ENCODE measurements at places on chromosomes 7 and 10. TPM values are rescaled to one million over a fixed set of nuclear protein-coding genes. Genes with fewer than 3 reads are reported as not detected.
A peak's percentile ranks its signal among the peaks of the same experiment; 100 is the strongest.

SLC13A1 gene
- not detected for total RNA-seq

PRKCQ gene
- total RNA-seq, result 45.2 TPM

- no peak overlapping the region for H3K4me3 ChIP-seq
- no peaks in the 10 kb centered on the region for H3K27me3 ChIP-seq
- H3K36me3 ChIP-seq, result no peaks in the 10 kb centered on the region
- no peak for DNase-seq
Observed at GRCh38 chr10:107576746-107577145, 412.2 kb upstream of the SORCS1 start.

LIPN gene
- total RNA-seq, result not detected

GRCh38 chr10:74121368-74121767 is 29.3 kb downstream of the AP3M1 start:
- H3K27me3 ChIP-seq, result no peaks in the 10 kb centered on the region
- no peak for DNase-seq
- H3K27ac ChIP-seq, result no peak overlapping the region

DNA sequence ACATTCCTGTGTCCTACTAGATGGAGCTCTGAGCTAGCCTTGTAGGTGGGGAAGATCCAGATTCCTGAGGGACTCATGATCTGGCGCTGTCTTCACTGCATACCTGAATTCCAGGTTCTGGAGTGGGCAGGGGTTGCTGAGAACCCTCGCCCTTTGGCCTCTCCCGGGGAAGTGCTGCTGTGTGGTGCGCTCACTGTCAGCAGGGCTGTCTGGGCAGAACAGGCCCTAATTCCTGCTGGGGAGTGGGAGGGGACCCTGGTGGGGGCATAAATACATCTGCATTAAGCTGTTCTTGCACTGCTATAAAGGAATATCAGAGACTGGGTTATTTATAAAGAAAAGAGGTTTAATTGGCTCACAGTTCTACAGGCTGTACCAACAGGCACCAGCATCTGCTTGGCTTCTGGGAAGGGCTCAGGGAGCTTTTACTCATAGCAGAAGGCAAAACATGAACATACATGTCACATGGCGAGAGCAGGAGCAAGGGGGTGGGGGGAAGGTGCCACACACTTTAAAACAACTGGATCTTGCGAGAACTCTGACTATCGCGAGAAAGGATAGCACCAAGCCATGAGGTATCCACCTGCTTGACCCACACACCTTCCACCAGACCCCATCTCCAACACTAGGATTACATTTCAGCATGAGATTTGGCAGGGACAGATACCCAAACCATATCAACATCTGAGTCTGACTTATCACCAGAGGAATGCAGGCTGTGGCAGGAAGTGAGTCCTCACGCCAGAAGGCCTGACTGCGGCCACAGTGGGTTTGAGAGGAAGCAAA is 115.0 kb downstream of the ADCY1 start:
- no peak for DNase-seq
- H3K4me3 ChIP-seq, result no peak overlapping the region
- no peaks in the 10 kb centered on the region for H3K27me3 ChIP-seq
- no peaks in the 10 kb centered on the region for H3K4me1 ChIP-seq
- no peak overlapping the region for H3K27ac ChIP-seq

GRCh38 chr10:22630234-22631174 is 83.9 kb downstream of the PIP4K2A start:
- H3K36me3 ChIP-seq, result no peaks in the 10 kb centered on the region
- H3K27ac ChIP-seq, result peak overlapping the region; percentile 98
- peak; percentile 64 for DNase-seq
- H3K4me1 ChIP-seq, result peaks cover 92% of the 10 kb centered on the region
- H3K27me3 ChIP-seq, result no peaks in the 10 kb centered on the region

- peaks cover 11% of the 10 kb centered on the region for H3K27me3 ChIP-seq
- no peak overlapping the region for H3K27ac ChIP-seq
- no peaks in the 10 kb centered on the region for H3K4me1 ChIP-seq
Observed at GRCh38 chr10:120755771-120756170, 95.4 kb upstream of the WDR11 start.

DNA sequence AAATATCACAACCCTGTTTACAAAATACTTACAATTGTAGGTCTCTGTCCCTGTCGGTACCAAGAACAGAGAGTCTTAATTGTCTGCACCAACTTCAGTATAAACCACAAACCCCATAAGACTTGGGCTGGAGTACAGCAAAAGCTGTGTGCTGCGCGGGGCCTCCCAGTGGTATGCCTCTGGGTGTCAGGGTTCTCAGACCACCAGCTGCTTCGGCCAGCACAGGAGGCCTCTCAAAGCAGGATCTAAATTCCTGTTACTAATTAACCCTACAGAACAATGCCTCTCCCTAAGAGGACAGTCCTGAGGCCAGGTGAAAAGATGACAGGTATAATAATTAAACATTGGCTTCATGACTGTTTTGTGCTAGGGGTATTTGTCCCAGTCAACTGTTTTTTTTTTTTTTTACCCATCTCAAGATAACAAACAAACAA is 957 bp upstream of the SVIL start:
- H3K4me3 ChIP-seq, result no peak overlapping the region
- H3K36me3 ChIP-seq, result peaks cover 5% of the 10 kb centered on the region
- no peaks in the 10 kb centered on the region for H3K27me3 ChIP-seq
- H3K27ac ChIP-seq, result peak overlapping the region; percentile 42

DNA sequence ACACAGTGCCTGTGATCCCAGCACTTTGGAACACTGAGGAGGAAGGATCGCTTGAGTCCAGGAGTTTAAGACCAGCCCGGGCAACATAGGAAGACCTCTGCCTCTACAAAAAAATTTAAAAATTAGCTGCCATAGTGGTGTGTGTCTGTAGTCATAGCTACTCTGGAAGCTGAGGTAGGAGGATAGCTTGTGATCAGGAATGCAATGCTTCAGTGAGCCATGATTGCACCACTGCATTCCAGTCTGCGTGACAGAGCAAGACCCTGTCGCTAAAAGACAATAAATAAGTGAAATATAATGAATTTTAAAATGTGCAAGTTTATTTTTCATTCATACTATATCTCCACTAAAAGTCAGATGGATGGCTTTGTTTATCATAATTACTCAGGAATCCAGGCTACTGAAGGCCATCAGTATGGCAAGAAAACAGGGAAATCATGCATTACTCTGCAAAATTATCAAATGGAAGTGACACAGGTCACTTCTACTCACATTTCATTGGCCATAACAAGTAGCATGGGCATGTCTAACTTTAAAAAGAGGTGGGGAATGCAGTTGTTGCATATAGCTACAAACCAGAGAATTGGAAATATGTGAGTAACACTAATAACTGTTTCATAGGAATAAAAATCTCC is 32.9 kb upstream of the FAM3C start:
- DNase-seq, result no peak
- H3K27ac ChIP-seq, result no peak overlapping the region
- H3K4me3 ChIP-seq, result no peak overlapping the region
- no peaks in the 10 kb centered on the region for H3K36me3 ChIP-seq

- H3K27ac ChIP-seq, result no peak overlapping the region
- H3K36me3 ChIP-seq, result no peaks in the 10 kb centered on the region
- no peaks in the 10 kb centered on the region for H3K4me1 ChIP-seq
- peak; percentile 10 for DNase-seq
- no peak overlapping the region for H3K4me3 ChIP-seq
Observed at GRCh38 chr7:103915680-103916357, 73.6 kb downstream of the RELN start.

DNA sequence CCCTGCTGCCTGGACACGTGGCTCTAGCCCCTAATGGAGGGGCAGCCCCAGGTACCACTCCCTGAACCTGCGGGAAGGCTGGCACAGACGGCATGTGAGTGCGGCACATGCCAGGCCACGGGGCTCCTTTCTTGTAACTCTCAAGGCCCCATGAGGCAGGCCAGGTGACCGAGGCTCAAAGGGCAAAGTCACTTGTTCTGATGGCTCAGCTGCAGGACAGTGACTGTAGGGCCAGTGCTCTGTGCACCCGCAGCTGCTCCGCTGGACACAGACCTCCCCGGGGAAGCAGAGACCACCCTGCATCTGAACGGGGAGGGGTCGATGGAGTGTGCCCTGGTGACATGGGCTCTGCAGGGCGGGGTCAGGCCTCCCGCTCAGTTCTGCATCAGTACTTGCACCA is 55.3 kb downstream of the PTPRE start:
- H3K4me3 ChIP-seq, result no peak overlapping the region
- H3K36me3 ChIP-seq, result no peaks in the 10 kb centered on the region
- no peaks in the 10 kb centered on the region for H3K4me1 ChIP-seq
- DNase-seq, result no peak

PAX4 gene
- total RNA-seq, result not detected

COL26A1 gene
- not detected for total RNA-seq

SH2B2 gene
- total RNA-seq, result 3.8 TPM

ADAM12 gene
- total RNA-seq, result 0.36 TPM

DNA sequence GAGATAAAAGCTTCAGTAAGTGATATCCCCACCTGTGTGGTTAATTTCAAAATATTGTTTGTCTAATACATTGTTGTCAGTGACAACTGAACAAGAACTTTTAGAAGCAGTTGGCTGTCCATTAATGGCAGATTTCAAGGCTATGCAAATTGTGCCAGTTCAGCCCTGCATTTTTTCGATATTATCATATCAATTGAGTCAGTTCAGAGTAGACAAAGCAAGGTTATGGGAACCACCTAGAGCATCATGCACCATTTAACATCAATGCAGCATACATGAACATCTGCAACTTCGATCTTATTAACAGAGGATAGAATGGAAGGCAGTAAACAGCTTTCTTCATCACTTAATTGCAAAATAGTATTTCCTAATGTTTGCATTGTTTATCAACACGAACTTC is 180.7 kb upstream of the KAT6B start:
- H3K4me1 ChIP-seq, result no peaks in the 10 kb centered on the region
- no peaks in the 10 kb centered on the region for H3K27me3 ChIP-seq
- no peak overlapping the region for H3K27ac ChIP-seq
- H3K4me3 ChIP-seq, result no peak overlapping the region

SGMS1 gene
- total RNA-seq, result 7.2 TPM

GRCh38 chr7:4042402-4043045 is 639.6 kb upstream of the FOXK1 start:
- H3K27me3 ChIP-seq, result no peaks in the 10 kb centered on the region
- H3K36me3 ChIP-seq, result no peaks in the 10 kb centered on the region
- H3K4me3 ChIP-seq, result no peak overlapping the region
- H3K4me1 ChIP-seq, result no peaks in the 10 kb centered on the region
- DNase-seq, result no peak

GRCh38 chr7:467393-467828 is 52.2 kb downstream of the PDGFA start:
- H3K4me1 ChIP-seq, result peaks cover 2% of the 10 kb centered on the region
- DNase-seq, result no peak
- H3K4me3 ChIP-seq, result no peak overlapping the region
- H3K27me3 ChIP-seq, result no peaks in the 10 kb centered on the region

Data from activated CD4-positive, alpha-beta memory T cell treated with anti-CD3 and anti-CD28 coated beads for 36 hours (primary cell).